Stimulated activated CD4-positive, alpha-beta T cell treated with anti-CD3 and anti-CD28 coated beads, Interleukin-12 subunit alpha, Interleukin-12 subunit beta, amount 100 ng/mL, for 48 hours (primary cell): ENCODE measurements at places on chromosomes 7 and 10.

GRCh38 chr10:28492116-28492920, 40.6 kb upstream of the WAC start:
- DNase-seq = no peak

GRCh38 chr10:69068549-69068948, 19.4 kb upstream of the SRGN start:
- DNase-seq = no peak

- DNase-seq = no peak
Measured at GRCh38 chr7:95476072-95476847, 9.5 kb upstream of the ASB4 start.

DNA sequence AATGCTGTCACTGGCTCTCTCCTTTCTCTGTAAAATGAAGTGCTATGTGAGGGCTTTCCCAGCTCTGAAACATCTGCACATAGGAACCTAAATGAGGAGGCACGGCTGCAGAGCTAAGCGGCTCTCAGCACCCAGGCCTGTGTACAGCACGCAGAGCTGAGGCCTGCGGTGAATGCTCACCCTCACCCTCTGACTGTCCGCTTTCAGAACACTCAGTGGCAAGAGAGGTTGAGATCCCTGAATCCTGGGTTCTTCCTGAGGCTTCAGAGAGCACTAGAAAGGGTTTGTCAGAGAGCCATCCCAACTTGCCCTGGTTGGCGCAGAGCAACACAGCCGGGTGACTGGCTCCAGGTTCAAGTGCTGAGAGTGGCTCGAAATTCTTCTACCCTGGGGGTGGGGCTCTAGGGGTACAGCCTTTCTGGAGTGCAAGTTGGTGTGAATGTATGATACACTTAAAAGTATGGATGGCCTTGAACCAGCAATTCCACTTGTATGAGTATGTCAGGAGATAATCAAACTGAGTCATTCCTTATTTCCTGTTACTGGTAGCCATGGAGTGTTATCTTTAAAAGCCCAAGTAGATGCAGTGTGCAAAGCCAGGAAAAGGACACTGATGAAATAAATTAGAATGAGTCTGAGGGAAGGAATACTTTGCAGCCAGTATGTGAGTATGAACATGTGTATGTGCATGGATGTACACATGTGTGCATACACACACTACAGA, 1.7 kb upstream of the CCDC201 start:
- no peak for DNase-seq

GRCh38 chr7:124989911-124990310, 60.3 kb upstream of the POT1 start:
- no peak for DNase-seq

DNA sequence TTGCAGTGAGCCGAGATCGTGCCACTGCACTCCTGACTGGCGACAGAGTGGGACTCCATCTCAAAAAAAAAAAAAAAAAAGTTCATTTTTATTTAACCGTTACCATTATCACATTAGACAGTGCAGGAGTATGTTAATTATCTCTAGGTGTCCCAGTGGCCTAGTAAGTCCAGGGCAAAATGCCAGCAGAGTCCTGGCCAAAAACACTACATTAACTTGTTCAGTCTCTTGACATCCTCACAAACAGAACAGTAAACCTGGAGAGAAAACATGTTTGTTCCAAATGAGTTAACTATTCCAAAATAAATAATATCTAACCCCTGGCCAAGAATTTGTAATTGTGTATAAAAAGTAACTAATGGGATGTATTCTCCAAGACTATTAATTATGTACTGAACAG, 43.2 kb downstream of the PTPRZ1 start:
- no peak for DNase-seq

DNA sequence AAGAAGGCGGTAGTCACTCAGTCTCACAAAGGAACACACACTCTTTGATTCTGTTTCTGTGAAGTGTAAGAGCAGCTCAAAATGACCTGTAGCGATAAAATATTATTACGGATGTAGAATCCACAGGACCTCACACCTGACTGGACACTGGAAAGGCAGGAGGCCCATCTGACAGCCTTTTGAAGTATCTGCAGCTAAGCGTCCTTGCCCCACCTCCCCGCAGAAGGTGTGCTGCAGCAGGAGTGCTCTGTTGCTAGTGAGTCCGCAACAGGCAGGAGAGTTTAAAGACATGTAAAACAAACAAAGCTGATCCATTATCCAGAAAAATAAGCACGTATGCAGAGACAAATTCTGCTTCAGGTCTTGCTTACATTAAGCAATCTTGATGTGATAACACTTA, 355.5 kb downstream of the GPR158 start:
- no peak for DNase-seq
